Activated B cell treated with CpG ODN at 0.5 μM for 24 hours (primary cell): ENCODE measurements at places on chromosomes 2 and 18.

DNA sequence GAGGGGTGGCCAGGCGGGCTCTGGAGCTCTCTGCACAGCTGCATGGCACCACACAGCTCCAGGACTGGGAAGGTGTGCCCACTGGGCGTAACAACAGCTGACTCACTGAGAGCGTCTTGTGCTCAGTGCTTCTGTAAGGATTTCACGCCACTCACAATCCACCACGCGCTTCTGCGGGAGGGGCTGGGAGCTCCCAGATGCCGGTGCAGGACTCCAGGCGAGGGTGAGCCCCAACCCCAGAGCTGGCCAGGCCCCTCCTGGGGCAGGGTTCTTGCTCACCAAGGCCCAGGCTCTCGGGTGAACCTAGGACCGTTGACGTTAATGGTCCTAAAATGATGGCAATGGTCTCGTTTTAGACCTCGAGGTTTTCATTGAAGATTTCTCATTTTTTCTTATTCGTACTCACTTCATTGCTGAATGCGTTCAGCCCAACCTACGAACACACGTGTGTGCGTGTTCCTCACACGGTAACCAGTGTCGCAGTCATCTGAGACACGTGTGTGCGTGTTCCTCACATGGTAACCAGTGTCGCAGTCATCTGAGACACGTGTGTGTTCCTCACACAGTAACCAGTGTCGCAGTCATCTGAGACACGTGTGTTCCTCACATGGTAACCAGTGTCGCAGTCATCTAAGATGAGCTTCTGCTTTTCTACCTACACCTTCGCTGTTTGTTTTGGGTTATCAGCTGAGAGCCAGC is 38.4 kb upstream of the ZNF236 start:
- no peak for DNase-seq

DNA sequence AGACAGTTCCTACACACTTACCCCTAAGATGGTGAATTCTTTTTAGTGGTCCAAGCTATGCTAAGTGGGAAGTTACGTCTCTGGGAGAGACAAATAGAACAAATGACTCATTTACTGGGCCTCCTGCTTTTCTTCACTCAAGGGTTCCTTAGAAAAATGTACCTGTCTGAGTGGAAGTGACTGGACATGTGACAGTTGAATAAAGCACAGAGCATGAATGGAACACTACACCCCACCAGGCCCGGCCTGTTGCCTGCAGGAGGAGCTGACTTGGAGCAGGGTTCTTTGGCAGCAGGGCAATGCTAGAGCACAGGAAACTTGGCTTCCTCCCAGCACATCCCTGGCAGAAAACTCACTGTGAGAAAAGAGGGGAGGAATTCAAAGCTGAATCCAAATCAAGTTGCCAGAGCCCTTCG is 451.0 kb upstream of the SETBP1 start:
- DNase-seq: no peak

GRCh38 chr2:237309011-237309410 is 105.0 kb downstream of the COL6A3 start:
- no peak for DNase-seq

- DNase-seq: no peak
Measured at GRCh38 chr18:55764386-55764785, 176.4 kb upstream of the TCF4 start.

DNA sequence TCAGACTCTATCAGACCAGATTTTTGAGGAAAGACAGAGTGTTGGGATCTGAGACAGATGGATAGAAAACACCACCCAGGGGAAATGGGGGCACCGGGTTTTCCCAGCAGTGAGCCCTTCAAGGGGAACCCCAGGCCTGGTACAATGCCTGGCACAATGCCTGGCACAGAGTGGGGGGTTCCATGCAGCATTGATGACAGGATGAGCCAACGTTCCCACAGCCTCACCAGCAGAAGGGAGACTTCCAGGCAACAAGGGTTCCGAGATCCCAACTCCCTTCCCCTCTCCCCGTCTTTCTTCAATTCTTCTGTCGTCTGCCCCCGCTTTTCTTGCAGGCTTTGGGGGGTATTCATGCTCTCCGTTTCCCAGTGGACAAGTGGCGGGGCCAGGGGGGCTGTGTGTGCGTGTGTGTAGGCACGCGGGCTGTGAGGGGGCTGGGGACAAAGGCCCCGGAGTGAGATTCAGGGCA is 132.1 kb upstream of the HAAO start:
- DNase-seq: no peak

GRCh38 chr2:201678401-201678800 is 20.0 kb downstream of the MPP4 start:
- no peak for DNase-seq

GRCh38 chr2:44093970-44094369 is 74.7 kb upstream of the PPM1B start:
- DNase-seq: no peak

DNA sequence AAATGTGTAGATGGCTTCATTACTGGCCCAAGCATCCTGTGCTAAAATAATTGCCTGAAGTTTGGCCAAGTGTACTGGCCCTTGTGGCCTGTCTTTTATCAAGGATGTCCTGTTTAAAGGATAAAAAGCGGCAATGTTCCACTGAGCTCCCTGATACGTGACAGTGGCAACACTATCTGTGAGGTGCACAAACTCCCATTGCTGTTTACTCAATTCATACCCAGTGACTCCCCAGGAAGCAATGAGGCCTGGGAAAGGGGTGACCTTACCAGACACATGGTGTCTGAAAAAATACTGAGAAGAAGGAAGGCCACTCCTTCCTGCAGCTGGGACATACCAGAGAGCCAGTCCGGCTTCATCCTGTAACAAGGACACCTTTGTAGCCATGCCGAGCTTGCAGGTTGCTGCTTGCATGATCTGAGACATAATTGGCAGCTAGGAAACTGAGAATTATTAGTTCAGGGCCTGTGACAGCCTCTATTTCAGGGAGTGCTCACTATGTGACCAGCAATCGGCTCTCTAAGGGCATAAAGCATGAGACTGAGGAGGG is 198.5 kb upstream of the LRATD1 start:
- no peak for DNase-seq

DNA sequence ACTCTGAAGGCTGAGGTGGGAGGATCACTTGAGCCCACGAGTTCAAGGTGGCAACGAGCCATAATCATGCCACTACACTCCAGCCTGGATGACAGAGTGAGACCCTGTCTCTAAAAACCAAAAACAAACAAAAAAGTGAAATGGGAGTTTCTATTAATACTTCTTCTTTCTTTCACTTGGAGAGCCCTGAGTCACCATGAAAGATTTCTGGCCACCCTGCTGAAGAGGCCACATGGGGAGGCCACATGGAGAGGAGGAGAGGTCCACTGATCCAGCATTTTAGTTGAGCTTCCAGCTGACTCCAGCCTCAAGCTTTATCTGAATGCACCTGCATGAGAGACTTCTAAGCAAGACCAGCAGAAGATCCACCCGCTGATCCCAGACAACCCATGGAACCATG is 74.2 kb upstream of the LAPTM4A start:
- no peak for DNase-seq

- no peak for DNase-seq
Measured at GRCh38 chr18:35464831-35465279, 32.9 kb downstream of the INO80C start.

DNA sequence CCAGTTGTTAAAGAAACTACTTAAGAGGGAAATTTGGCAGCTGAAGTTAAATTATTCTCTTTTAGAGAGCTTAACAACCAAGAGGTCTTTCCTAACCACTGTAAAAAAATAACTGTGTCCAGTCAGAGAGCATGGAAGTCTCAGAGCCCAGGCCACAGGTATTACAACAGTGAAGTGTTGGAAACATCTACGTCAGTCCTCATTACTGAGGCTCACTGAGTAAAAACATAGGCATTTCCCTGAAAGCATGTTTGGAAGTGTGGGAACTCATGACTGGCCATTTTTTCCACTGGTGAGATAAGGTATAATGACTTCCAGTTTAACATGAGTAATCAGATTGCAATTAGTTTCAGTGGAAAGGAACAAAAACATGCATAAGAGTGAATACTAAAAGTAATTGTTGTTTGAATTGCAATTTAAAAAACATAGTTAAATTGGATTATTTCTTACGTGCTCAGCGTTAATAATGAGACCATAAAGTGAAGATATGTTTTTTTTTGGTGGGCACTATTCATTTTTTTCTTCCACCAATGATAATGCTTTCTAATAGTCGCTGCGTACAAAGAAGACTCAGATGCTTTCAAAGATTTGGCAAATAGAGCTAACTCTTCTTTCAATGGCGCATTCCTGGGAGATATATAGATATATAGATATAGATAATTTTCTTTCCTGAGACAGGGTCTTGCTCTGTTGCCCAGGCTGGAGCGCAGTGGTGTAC is 60.8 kb downstream of the EFEMP1 start:
- no peak for DNase-seq

GRCh38 chr2:140164449-140164848 is 1384.3 kb upstream of the NXPH2 start:
- no peak for DNase-seq

DNA sequence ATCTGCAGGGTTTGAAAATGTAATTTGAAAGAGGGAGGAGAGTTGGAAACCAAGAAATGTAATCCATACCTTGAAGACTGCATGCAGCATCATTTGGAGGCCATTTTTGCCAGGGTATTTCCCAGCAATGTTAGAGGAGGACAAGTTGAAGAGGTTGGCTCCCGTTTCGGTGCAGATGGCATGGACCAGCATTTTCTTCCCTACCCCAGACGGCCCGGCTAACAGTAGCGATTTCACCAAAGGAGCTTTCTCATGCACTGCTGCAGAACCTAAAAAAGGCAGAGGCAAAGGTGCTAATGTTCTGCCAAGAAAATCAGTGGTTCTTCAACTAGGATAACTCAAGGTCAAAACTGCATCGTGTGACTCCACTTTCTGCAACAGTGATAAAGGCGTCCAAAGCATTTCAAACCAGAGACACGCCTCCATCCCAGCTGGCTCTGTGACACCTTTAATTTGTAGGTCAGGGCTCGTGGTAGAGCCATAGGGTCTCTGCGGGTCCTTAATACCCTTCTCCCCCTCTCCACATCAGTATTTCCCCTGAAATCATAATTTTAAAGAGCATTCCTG is 99.6 kb upstream of the ASB18 start:
- DNase-seq: no peak

DNA sequence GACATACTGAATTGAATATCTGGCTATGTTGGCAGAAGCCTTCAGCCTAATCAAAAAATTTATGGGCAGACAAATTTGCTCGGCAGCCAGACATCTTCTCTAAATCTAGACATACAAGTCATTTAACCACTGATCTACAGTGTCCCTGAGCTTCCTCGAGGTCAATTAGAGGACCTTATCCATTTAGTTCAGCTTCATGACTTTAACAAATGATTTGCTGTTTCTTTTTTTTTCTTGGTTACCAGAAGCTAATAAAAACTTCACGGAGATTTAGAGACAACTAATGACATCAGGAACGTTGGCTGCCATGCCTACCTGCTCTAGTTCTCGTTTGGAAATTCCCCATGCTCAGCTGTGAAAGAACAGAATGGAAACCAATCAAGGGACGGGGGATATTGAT is 223.8 kb downstream of the BCL2 start:
- DNase-seq: no peak

DNA sequence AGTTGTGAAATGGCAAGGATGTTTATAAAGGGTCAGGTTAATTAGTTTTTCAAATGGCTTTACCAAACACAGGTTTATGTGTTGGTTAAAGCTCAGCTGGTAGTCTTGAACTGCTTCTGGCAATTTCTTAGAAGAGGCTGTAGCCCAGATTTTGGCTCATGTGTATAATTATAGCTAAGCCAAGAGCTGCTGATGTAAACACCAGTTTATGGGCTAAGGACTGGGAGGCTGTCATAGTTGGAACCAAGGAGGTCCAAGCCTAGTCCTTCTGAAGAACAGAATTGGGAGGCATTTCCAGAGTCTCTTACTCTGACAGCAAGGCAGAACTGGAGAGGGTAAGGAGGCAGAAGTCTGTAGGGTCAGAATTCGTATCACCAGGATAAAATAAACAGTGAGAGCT is 25.4 kb downstream of the UBE2E3 start:
- DNase-seq: no peak

GRCh38 chr2:112339986-112340385 is 64.6 kb downstream of the ZC3H6 start:
- DNase-seq: no peak

DNA sequence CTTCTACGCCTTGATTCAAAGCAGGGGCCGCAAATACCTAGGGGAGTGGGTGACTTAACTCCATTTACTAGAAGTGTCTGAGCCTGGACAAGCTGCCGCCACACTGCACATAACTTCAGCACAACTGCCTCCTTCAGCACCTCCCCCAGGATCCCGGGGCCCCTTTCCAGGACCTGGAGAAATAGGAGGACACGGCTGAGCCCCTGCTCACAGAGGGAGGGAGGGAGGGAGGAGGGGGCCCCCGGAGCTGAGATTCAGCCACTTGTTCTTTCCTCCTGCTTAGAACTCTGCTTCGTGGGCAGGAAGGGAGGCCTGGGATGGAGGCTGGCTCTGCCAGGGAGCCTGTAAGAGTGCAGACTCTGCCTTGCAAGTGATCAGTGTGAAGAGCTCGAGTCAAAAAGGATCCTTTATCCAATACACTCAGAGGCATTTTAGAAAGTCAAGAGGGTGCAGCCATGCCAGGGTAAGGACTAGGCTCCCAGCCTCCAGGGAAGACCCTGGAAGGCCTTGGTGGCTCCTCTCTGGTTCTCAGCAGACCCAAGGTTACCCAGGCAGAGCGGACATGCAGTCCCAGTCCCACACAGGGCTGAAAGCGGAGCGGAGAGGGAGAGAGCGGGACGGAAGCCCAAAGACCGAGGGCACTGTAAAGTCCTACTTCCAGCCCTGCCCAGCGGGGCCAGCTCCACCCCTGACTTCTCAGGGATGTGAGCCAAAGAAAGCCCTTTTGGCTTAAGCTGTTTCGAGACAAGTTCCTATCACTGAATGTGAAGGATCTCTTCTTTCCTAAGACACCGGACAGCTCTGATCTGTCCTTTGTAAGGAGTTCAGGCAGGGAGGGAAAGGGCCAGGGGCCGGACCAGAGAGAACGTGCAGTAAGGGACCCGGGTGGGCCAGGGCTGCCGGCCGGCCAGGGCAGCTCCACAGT is 8.6 kb upstream of the ARMC9 start:
- no peak for DNase-seq

- no peak for DNase-seq
Measured at GRCh38 chr2:196410008-196410407, 229.5 kb upstream of the CCDC150 start.

DNA sequence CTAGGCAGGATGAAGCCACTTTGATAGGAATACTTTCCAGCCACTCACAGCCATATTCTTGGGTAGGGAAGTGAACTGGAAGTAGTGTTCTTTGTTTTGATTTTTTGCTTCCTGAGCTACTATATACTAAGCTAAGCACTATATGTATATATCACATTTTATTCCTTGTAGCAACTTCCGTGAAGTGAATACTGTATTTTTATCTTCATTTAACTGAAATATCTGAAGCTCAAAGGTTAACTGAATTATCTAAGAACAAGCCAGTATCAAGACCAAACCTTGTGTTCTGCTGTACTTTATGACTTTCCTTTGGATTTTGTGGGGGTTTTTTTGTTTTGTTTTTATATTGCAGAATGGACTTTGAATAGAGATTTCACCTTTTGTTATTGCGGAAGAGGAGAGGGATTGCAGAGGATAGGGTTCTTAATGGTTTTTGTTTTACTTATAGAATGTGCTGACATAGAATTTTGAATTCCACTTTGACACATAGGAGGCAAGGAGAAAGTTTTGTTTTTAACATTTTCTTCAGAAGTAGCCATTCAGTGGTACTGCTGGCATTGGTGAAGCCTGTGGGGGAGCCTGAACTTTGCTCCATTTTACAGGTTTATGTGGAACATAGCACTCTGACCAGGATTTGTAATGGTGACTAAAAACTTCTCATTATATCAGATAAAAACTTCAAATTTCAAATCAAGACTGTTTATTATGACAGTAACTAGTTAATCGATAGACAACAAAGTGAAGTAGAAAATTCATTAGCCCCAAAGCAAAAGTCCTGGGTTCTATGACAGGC is 24.1 kb upstream of the RNF138 start:
- no peak for DNase-seq
